Skin of body (tissue), 3 donors: ENCODE measurements at places on chromosomes 1 and 21.

DNA sequence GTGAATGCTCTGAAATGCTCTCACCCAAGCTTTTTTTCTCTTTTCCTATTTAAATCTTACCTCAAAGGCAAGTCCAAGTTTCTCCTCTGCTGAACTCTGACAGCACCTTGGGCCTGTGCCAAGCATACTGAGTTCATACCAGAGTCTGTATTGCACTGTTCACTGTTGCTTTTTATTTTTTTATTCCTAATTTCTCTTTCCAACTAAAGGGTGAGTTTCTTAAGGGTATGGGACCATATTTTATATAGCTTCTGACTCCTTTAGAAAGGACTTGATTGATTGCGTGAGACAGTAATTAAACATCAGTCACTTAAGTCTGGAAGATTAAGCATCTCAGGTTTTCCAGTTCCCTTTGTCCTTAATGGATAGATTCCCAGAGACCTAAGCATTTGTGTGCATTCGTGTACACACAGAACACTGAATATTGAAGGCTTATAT is 69.9 kb downstream of the CACHD1 start:
- DNase-seq = peak; percentile 66

- no peak for DNase-seq
Observed at GRCh38 chr1:231233735-231234417, 7.1 kb upstream of the GNPAT start.

DNA sequence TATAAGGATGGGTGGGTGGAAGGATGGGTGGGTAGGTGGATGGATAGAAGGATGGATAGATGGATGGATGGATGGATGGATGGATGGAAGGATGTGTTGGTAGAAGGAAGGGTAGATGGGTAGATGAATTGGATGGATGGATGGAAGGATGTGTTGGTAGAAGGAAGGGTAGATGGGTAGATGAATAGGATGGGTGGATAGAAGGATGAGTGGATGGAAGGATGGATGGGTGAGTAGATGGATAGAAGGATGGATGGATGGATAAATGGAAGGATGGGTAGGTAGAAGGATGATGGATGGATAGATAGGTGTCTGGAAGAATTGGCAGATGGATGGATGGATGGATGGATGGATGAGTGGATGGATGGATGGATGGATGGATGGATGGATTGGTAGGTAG is 6.0 kb downstream of the MASP2 start:
- DNase-seq = no peak

- DNase-seq = no peak
Observed at GRCh38 chr1:25917996-25918395, 11.8 kb upstream of the STMN1 start.

GRCh38 chr1:213284626-213285025 is 233.6 kb downstream of the RPS6KC1 start:
- no peak for DNase-seq

GRCh38 chr1:170776777-170777176 is 112.8 kb downstream of the PRRX1 start:
- DNase-seq = peak; percentile 75

GRCh38 chr1:184724843-184725242 is 29.8 kb downstream of the EDEM3 start:
- DNase-seq = no peak

GRCh38 chr1:171896936-171897703 is 55.8 kb downstream of the DNM3 start:
- DNase-seq = no peak

- no peak for DNase-seq
Observed at GRCh38 chr1:36625253-36625934, 142.7 kb upstream of the CSF3R start.

DNA sequence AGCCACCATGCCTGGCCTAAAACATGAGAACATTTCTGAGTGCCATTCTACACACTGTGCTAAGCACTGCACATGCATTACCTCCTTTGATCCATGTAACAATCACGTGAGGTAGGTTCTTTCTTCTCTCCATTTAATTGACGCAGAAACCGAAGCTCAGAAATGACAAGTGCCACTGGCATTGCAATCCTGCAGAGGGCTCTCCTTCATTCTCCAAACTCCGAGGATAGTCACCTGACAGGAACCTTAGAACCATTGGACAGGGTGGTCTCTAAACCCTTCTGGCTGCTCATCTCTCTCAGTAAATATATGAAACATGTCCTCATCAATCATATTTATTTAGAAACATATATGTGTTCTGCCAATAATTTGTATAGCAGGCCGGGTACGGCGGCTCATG is 167.1 kb upstream of the JUN start:
- no peak for DNase-seq

GRCh38 chr1:68449901-68450300 is at the start of gene RPE65:
Gene RPE65 (minus strand): TSS chr1:68449954. CDS start chr1:68449905, 49 bp downstream.
- no peak for DNase-seq

GRCh38 chr1:154520333-154520732 is 18.1 kb upstream of the SHE start:
- no peak for DNase-seq
